ENCODE measurements at places on chromosomes 7 and 10. TPM values are rescaled to one million over a fixed set of nuclear protein-coding genes. Genes with fewer than 3 reads are reported as not detected.

LRRD1 gene
- polyA plus RNA-seq, result 0.67 TPM

NANOS1 gene
- 24.3 TPM for polyA plus RNA-seq

ERVW-1 gene
- polyA plus RNA-seq, result 1.7 TPM

EMX2 gene
- polyA plus RNA-seq, result 1.1 TPM

TEX47 gene
- polyA plus RNA-seq, result not detected

HHEX gene
- 7.4 TPM for polyA plus RNA-seq

OR6V1 gene
- not detected for polyA plus RNA-seq

CFAP58 gene
- 1.1 TPM for polyA plus RNA-seq

TMEM176B gene
- polyA plus RNA-seq, result 21.7 TPM

PHKG1 gene
- 14.9 TPM for polyA plus RNA-seq

PALD1 gene
- polyA plus RNA-seq, result 25.1 TPM

IGF2BP3 gene
- 19.9 TPM for polyA plus RNA-seq

ACTL6B gene
- polyA plus RNA-seq, result 89.8 TPM

Measured in spinal cord (tissue), 10 donors.